Stimulated activated CD8-positive, alpha-beta memory T cell treated with anti-CD3 and anti-CD28 coated beads, Interleukin-4, amount 100 ng/mL, for 24 hours (primary cell): ENCODE measurements at places on chromosomes 16 and 17.

- no peak for DNase-seq
These were observed 101.0 kb downstream of the ABCC6 start for GRCh38 chr16:16122264-16122663.

GRCh38 chr16:48383877-48384519 lies 1.2 kb downstream of the SIAH1 start:
- DNase-seq = no peak

DNA sequence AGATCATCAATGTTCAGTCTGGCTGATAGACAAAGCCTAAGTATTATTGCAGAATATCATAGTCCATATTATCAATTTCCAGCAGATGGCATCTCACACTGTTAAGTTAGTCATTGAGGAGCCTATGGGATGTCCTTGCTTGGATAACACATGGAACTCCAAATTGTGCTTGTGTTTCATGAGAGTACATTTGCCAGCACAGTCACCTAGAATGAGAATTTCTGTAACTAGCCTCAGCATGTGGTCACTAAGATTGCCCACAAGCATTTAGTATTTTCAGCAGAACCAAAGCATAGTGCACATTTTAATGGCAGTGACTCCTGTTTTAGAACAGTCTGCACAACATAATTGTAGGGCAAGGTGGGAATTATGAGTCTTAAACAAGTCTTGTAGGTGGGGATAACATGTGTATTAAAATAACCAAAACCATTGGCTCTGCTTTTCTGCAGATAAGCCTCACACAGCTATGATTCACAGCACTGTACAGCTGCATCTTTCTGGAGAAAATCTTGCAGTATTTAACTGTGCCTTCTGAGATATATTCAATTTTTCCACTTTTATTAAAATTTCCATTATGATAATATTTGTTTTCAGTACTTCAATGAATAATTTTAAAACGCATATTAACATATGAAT lies 882.8 kb upstream of the SOX9 start:
- no peak for DNase-seq

DNA sequence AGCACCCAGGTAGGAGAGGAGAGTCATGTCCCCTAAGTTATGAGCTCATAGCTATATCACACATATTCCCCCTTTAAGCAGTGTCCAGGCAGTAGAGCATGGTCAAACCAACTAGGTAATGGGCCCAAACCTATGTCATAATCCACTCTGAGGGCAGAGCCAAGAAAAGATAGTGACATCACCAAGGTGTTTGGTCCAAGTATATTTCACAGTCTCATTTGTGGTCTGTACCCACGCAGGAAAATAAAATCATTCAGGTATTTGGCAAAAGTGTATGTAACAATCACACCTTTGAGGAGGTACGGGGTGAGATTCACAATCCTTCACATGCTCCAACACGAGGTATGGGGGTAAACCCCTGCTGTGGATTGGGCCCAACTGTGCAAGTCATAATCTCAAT lies 2112.8 kb downstream of the TP53TG3F start:
- DNase-seq = no peak

GRCh38 chr17:78972507-78973105 lies 7.1 kb downstream of the LGALS3BP start:
- no peak for DNase-seq

DNA sequence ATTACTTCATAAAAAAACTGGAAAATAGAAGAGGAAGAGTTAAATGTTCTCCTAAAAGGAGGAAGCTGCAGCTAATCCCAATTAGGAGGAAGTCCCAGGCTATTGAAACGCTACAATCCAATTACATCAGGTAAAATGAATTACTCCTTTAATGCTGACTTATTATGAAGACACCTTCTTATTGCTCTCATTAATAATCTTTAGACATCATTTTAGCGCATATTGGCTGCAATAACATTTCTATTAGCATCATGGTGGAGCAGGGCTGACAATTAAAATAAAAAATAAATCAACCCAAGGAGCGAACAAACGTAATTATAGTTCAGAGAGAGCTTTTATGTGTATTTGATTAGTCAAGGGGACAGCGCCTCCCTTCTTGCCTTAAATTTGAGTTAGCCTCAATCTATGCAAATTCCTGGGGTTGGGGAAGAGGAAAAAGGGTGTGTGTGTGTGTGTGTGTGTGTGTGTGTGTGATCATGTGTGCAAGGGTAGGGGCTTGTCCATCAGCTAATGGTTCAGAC lies 109.0 kb upstream of the IRX6 start:
- no peak for DNase-seq

- no peak for DNase-seq
These were observed 39.3 kb downstream of the TADA2A start for GRCh38 chr17:37446027-37446426.

DNA sequence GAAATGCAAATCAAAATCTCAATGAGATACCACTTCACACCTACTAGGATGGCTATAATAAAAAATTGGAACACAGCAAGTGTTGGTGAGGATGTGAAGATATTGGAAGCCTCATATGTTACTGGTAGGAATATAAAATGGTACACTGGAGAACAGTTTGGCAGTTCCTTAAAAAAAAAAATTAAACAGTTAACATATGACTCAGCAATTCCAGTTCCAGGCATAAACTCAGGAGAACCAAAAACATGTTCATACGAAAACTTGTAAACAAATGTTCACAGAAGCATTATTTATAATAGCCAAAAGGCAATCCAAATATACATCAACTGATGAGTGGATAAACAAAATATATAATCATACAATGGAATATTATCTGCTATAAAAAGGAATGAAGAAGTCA lies 28.2 kb downstream of the ZNF652 start:
- no peak for DNase-seq
